Fibroblast of gingiva (primary cell): ENCODE measurements at places on chromosomes 13 and 19.
A peak's percentile ranks its signal among the peaks of the same experiment; 100 is the strongest.

DNA sequence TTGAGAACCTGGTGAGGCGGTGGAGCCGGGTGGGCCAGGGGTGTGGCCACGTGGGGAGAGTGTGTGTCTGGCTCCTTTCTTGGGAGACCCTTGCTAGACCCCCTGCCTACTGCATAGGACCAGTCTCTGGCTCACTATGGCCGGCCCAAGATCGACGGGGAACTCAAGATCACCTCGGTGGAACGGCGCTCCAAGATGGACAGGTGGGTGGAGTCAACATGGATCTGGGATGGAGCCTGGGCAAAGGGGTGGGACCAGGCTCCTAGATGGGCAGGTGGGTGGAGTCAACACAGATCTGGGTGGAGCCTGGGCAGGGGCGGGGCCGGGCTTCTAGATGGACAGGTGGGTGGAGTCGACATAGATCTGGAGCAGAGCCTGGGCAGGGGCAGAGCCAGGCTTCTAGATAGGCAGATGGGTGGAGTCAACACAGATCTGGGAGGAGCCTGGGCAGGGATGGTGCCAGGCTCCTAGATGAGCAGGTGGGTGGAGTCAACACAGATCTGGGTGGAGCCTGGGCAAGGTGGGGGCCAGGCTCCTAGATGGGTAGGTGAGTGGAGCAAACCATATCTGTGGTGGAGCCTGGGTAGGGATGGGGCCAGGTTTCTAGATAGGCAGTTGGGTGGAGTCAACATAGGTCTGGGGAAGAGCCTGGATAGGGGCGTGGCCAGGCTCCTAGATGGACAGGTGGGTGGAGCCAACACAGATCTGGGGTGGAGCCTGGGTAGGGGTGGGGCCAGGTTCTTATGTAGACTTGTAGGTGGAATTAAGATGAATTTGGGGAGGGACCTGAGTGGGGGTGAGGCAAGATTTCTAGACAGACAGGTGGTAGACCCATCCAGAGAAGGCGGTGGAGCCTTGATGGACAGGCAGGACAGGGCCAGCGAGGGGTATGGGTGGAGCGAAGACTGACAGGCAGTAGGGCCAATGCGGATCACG is 56.5 kb downstream of the VAV1 start:
- DNase-seq: no peak

- DNase-seq: no peak
Measured at GRCh38 chr19:11704626-11705025, 34.1 kb downstream of the ZNF823 start.

- no peak for DNase-seq
Measured at GRCh38 chr13:113886561-113887112, 22.8 kb upstream of the GAS6 start.

DNA sequence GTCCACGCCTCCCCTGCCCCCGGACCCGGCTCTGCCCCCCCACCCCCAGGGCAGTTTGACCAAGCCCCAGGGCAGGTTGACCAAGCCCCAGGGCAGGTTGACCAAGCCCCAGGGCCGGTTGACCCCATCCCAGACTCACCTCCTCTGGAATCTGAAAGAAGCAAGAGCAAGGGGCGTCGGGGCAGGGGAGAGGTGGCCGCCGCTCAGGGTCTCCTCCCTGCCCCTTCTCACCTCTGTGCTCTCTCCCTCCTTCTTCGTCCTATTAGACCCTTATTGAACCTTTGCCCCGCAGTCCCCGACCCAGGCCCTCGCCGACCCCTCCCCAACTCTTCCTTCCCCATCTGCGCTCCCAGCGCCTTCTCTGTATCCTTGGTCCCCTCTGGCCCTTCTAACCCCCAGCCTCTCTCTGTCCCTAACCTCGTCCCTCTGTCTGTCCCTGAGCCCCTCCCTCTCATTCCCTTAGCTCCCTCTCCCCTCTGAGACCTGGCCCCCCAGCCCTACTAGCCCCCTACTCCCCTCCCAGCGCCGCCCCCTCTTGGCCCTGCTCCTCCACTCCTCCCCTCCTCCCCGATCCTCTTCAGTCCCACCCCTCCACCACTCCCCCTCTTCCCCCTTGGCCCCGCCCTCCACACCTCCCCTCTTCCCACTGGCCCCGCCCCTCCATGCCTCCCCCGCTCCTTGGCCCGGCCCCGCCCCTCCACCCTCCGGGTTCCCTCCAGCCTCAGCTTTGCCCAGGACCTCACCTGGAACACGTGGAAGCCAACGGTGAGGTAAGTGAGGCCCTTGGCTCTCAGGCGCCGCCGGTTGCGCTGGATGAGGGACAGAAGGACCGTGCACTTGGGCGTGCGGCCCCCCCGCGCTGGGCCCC is 7.6 kb downstream of the CAPN12 start:
- no peak for DNase-seq

GRCh38 chr19:57052081-57052480 is 67.7 kb upstream of the USP29 start:
- no peak for DNase-seq

DNA sequence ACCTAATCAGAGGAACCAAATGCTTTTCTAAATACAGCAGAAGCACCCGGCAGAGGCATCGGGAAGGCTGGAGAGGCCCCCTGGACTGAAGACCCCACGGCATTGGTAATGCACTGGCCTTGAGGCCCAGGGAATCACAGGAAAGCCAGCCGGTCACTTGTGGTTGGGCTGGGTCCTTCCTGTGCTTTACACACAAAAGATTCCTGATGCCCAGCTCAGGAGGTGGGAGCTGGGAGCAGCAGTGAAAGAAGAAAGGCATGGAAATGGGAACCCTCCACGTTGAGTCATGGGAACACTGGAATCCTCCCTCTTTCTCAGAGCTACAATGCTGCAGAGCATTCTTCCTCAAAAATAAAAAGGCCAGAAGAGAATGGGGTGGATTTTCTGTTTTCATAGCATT is 126.4 kb downstream of the TNFRSF19 start:
- no peak for DNase-seq

DNA sequence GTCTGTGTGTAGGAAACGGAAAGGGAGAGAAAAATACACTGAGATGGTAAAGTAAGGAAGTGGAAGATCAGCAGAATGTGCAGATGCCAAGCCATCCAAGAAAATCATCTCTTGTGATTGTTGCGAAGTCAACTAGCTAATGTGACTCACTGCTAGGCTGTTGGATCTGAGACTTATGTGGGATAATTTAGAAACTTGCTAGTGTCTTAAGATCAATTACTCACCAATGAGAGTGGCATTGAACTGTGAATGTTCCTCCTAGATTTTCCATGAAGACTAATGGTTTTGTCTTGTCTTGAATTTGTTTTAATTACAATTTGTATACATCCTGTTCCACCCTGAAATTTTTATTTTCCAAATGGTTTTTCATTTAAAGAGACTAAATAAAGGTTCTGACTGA is 771.6 kb downstream of the EFNB2 start:
- no peak for DNase-seq

DNA sequence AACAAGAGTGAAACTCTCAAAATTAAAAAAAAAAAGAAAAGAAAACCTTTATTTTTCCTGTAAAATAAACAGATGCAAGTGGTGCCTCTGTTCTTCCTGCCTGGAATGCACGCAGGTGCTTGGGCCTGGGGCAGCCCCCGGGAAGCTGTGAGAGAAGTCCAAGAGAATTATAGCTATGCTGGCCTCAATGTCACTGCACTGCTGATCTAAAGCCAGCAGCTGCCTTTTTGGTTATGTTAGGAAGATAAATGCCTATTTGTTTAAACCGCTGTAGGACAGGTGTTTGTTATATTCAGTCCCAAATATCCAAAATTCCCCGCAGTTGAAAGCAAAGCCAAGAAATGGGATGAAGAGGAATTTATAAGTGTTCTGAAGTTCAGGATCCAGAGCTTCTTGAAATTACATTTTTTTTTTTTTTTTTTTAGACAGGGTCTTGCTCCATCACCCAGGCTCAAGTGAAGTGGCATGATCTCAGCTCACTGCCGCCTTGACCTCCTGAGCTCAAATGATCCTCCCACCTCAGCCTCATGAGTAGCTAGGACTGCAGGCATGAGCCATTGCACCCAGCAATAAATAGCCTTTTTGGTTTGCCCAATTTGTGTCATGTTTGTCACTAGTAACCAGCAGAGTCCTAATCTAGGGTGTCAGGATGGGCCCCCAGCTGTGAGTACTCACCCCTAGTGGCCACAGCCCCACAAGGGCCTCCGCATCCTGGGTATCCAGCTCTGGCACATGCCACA is 2.2 kb downstream of the RINL start:
- DNase-seq: no peak

- no peak for DNase-seq
Measured at GRCh38 chr13:20294497-20294896, 62.4 kb upstream of the GJB6 start.

- DNase-seq: no peak
Measured at GRCh38 chr13:104586051-104586746, 1520.0 kb upstream of the SLC10A2 start.

- DNase-seq: peak; percentile 54
Measured at GRCh38 chr19:1512671-1513498, at the start of gene ADAMTSL5. Gene ADAMTSL5 (minus strand): TSS chr19:1513019. CDS start chr19:1510943, 2,076 bp downstream.

- peak; percentile 29 for DNase-seq
Measured at GRCh38 chr19:43895727-43896308, 39.3 kb downstream of the ZNF45 start.

GRCh38 chr19:14405380-14405757 is 13.8 kb downstream of the DDX39A start:
- DNase-seq: no peak
